ENCODE measurements at places on chromosomes 6 and 20. TPM values are rescaled to one million over a fixed set of nuclear protein-coding genes. Genes with fewer than 3 reads are reported as not detected.
A peak's percentile ranks its signal among the peaks of the same experiment; 100 is the strongest.

The PHIP gene
- polyA plus RNA-seq, result 8.4 TPM

- no peak for DNase-seq
Observed at GRCh38 chr6:133544419-133544818, 303.3 kb downstream of the EYA4 start.

GRCh38 chr6:31690231-31691077 is 9.6 kb upstream of the LY6G5C start:
- DNase-seq, result no peak

The TMEM151B gene
- polyA plus RNA-seq, result not detected

DNA sequence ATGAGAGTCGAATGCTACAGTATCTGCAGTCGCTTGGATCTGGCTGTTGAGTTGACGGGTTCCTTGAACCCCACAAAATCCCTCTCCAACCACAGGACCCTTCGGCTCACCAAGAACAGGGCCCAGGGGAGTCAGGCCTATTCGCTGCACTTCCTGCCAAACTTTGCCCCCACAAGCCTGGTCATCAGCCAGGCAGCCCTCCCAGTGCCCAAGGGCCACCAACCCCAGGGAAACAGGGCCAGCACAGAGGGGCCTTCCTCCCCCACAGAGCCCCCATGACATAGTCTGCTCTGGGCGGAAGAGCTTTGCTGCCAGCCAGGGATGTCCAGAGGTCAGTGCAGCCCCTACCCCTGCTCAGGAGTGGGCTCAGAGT is 34.5 kb upstream of the MRGBP start:
- no peak for DNase-seq

- DNase-seq, result no peak
Observed at GRCh38 chr6:155420492-155420891, 35.1 kb downstream of the NOX3 start.

The PRSS35 gene
- 5.6 TPM for polyA plus RNA-seq

DNA sequence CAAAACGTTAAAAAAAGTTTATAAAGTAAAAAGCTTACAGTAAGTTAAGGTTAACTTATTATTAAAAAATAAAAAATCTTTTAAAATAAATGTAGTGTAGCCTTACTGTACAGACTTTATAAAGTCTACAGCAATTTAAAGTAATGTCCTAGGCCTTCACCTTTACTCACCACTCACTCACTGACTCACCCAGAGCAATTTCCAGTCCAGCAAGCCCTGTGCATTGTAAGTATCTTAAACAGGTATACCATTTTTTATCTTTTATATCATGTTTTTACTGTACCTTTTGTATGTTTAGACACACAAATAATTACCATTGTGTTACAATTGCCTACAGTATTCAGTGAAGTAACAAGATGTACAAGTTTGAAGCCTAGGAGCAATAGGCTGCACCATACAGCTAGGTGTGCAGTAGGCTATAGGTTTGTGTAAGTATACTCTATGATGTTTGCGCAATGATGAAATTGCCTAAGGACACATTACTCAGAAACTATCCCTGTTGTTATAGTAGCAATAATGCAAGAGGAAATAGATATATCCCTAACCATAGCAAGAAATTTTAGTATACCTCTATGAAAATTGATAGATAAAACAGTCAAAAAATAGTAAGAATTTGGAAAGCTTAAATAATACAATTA is 39.5 kb downstream of the FBXO5 start:
- DNase-seq, result no peak

The CHMP4B gene
- 92.4 TPM for polyA plus RNA-seq

DNA sequence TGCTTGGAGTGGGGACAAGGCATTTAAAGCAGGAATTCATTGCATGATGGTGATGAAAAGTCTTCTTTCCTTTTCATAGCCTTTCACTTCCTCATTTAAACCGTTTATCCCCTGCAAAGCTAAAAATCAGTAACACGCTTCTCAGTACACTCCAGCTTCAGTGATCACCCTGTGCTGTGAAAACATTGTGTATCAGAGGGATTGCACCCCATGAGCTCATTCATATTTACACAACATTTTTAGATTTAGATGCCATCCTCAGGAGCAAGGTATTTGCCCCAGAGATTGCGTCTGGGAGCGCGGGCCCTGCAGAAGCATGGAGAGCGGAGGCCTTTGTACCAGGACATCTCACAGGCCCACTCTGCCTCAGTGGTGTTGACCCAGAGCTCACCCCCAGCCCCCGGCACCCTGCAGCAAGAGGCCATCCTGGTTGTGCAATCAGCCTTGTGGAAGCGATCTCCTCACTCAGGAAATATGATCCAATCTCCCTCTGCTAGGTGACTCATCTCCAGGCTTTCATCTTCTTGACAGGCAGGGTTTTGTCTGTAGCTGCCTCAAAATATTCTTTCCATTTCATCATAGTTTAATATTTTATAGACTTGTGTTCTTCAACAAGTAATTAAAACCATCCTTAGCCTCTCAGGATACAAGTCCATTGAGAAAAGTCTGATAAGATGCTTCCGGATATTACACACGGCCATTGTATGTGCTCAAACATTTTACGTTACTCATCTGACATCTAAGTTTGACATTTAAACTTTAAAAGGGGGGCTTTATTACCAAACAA is 38.9 kb upstream of the THBS2 start:
- peak; percentile 89 for DNase-seq

DNA sequence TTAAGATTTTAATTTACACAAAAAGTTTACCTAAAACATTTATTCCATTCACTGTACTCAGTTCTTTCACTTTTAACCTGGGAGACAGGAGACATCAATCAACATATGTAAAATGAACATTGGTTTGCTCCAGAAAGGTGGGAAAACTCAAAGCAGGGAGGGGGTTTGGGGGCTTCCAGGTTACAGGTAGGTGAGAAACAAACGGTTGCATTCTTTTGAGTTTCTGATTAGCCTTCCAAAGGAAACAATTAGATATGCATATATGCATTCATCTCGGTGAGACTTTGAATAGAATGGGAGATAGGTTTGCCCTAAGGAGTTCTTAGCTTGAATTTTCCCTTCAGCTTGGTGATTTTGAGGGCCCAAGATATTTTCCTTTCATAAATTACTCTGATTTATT is 38.2 kb upstream of the HDAC2 start:
- no peak for DNase-seq

GRCh38 chr20:17457588-17458190 is 73.5 kb downstream of the BFSP1 start:
- no peak for DNase-seq

DNA sequence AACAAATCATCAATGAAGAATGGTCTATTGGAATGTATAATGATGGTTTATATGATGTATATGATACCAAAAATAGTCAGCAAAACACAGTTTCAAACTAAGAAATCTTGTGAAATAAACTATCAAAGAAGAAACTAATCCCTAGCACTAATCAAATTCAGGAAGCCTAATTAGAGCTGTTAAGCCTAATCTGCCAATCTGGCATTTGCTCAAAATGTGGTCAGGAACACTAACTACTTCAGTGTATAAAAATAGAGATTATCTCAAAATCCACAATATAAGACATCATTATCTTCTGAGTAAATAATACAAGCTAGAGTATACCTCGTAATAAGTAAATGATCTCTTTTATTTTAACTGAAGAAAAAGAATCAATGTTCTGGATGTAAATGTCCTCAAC is 12.8 kb upstream of the AKAP7 start:
- no peak for DNase-seq

The MYMX gene
- polyA plus RNA-seq, result not detected

- no peak for DNase-seq
Observed at GRCh38 chr6:16691324-16691723, 69.9 kb downstream of the ATXN1 start.

The DEFB116 gene
- polyA plus RNA-seq, result not detected

The OPRL1 gene
- 0.86 TPM for polyA plus RNA-seq

GRCh38 chr6:157203764-157204163 is 119.6 kb downstream of the TMEM242 start:
- no peak for DNase-seq

DNA sequence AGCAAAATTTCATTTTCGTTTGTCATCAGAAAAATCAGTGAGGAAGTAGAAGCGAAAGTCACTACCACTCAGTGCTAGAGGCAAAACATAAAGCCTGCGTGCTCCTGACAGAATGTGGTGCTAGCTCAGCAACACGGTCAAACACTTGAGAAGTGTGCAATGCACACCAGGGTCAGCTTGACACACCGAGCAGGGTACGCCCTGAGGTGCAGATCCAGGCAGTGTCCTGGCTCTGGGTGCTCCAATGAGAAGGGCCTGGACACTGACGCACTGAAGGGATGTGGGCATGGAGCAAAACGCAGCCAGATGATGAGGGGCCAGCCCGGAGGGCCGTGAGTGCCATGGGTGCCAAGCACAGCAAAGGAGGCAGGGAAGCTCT is 5.9 kb downstream of the RNASET2 start:
- DNase-seq, result no peak

The SYCP2 gene
- polyA plus RNA-seq, result 0.24 TPM

DNA sequence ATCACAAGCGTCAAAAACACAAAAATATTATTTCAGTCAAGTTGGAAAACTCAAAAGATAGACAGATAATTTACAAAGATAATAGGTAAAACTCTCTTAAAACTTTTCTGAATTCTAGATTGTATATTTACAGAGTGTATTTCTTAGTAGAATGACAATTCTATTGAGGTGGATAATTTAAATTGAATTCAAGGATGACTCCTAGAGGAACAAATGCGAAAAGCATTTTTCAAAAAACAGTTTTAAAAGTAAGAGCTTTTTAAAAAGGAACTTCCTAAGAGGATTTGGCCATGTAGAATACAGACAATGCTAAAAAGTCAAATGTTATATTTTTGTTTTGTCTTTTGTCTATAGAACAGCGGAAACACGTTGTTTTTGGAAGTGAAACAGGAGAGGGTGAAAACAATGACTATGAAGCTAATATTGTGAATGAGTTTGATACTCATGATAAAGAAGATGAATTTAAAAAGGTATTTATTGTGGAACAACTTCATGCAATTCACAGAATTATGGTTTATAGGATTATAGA is 90.1 kb downstream of the DNAH8 start:
- no peak for DNase-seq

GRCh38 chr6:144675231-144675861 is 390.2 kb downstream of the UTRN start:
- DNase-seq, result no peak

The TRIM38 gene
- 9.1 TPM for polyA plus RNA-seq

GRCh38 chr20:35821807-35822242 is 50.0 kb downstream of the PHF20 start:
- DNase-seq, result no peak

DNA sequence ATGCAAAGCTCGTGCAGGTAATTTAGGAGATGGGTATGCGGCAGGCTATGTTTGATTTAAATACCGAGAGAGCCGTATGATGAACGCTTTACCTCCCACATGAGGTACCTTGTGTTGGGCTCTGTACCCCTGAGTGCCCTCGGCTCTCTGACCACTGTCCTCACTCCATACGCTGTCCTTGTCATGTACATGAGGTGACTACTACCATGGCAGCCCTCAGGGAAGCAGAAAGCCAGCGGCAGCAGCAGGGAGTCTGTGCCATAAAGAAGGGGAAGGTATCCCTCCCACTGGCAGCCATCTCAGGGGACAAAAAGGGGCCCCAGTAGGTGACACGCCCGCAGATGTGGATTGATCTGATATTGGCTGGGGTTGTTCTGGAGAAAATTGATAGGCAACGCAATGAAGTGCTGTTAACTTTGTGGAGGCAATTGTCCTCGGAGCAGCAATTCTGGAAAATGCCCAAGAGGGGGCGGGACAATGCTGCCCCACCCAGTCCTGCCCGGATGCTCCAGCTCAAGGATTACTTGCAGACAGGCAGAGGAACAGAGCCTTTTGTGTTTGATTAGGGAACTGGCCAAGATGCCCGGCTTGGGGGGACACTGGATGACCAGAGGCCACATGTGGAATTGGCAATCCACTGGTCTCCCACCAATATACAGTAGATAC is 38.0 kb upstream of the HSF2 start:
- no peak for DNase-seq

DNA sequence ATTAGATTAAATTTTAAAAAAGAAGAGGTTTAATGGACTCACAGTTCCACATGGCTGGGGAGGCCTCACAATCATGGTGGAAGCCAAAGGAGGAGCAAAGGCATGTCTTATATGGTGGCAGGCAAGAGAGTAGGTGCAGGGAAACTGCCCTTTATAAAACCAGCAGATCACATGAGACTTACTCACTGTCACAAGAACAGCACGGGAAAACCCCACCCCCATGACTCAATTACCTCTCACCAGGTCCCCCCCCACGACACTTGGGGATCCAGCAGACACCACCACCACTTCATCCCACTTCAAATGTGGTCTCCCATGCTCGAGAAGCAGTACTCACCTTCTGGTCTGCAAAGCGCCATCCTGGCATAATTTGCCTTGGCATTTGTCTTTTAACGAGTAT is 24.6 kb downstream of the MTFR2 start:
- no peak for DNase-seq

The CDSN gene
- not detected for polyA plus RNA-seq

The PTGIS gene
- polyA plus RNA-seq, result 8.1 TPM

GRCh38 chr20:57781901-57782300 is 72.1 kb upstream of the PMEPA1 start:
- no peak for DNase-seq

The DZANK1 gene
- 1.8 TPM for polyA plus RNA-seq

The NHLRC1 gene
- polyA plus RNA-seq, result 1.4 TPM
